ENCODE measurements at places on chromosomes 7 and 10.
A peak's percentile ranks its signal among the peaks of the same experiment; 100 is the strongest.

- no peak for DNase-seq
Measured at GRCh38 chr10:105800641-105801040, 1159.6 kb downstream of the SORCS3 start.

- no peak for DNase-seq
Measured at GRCh38 chr10:88652616-88653015, 11.6 kb upstream of the LIPF start.

DNA sequence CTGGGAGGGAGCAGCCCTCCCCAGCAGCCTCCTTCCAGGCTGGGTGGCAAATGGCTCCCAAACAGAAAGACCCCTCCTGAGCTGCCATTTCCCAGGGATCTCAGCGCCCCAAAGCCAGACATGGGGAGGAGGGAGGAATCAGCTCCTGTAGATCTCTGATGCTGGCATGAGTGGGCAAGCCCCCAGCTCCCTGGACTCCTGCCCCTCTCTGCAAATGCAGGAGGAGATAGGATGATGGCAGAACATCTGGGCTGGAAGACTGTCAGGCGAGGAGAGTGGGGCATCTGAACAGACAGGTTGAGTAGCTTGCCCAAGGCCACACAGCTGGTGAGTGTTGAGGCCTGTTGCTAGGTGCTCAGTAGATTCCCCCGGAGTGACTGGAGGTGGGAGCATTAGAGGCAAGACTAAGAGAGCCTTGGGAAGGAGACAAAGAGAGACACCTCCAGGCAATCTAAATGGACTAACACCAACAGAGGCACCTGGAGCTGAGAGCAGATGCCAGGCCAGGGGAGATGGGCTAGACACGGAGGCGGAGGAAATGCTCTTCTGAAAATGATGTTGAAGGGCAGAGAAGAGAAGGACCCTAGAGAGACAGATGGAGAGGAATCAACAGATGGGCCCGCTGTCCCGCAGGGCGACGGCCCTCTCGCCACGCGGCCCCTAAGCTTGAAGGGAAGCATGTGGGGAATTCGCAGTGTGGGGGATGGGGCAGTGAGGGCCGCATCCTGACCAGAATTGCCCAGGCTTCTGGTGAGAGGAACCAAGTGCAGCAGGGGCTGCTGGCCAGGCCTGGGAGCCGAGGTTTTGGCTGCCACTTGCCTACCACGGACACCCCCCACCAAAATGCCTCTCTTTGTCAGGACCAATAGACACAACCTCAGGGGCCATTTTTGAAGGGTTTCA, 84.8 kb upstream of the LRRC4 start:
- DNase-seq, result no peak

- no peak for DNase-seq
Measured at GRCh38 chr10:104123397-104123796, 1.4 kb downstream of the SFR1 start.

GRCh38 chr7:119900996-119901672, 371.8 kb upstream of the KCND2 start:
- no peak for DNase-seq

DNA sequence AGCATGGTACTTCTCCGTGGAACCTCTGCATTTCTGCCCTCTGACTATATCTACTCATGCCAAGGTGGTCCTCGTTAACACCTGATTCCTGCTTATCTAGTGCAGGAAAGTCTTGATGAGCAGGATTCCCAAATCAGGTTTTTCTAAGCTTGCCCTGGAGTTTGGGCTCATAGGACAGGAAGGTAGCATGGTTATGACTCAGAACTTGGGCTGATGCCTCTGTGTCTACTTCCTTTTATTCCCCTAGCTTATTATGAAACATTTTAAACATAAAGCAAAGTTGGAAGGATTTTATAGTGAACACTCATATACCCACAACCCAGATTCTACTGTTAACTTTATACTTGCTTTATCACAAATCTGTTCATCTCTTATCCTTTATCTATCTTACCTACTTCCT, 5.6 kb downstream of the SUFU start:
- no peak for DNase-seq

- no peak for DNase-seq
Measured at GRCh38 chr10:15280462-15280861, 90.6 kb downstream of the FAM171A1 start.

- DNase-seq, result peak; percentile 70
Measured at GRCh38 chr10:112375721-112376395, 1.9 kb downstream of the ACSL5 start.

DNA sequence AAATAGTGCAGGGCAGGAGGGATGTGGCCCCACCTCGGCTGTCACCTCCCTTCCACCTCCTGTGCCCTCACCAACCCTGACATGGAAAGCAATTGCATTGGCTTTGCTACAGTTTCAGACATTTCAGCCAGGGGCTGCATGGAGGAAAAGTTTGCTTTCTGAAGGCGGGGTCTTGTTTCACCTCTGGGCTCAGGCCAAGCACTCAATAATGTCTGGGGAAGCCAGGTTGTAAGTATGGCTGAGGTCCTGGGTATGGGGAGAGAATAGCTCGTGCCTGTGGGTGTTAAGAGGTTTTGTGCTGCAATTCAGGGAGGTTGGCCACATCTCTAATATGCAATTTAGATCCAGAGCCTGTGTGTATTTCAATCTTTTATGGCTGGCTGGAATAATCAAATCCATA, 238.4 kb upstream of the MKI67 start:
- no peak for DNase-seq

DNA sequence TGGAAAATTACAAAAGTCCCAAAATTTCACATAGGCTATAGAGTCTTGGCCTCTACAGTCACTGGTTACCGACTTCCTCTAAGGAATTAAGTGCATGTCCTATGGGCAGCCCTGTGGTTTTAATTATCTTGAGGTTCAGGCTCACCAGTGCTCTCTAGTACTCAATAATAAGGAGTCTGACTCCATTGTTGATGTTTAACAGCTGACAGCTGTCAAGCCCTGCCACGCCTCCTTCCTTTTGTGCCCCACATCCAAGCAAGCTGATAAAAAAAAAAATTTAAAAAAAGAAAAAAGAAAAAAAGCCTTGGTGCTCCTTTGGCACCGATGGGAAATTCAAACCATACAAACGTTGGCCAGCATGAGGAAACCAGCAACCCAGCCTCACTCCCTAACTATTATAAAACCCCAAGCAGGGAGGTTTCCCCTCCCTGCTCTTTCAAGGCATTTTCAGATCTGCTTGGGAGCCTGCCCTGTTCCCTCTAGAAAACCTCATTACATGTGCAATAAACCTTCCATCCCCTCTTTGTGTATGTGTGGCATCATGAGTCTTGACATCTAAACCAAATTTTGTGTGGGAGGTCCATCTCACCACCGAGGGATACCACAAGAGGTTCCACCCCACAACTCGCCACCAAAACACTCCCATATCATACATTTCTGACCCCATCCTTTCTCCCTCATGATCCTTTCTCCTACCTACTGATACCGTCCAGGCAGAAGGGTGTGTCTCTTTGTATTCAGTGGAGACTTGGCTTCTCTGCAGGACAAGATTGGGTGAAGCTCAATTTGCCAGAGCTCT, 70.9 kb upstream of the CCDC71L start:
- no peak for DNase-seq

DNA sequence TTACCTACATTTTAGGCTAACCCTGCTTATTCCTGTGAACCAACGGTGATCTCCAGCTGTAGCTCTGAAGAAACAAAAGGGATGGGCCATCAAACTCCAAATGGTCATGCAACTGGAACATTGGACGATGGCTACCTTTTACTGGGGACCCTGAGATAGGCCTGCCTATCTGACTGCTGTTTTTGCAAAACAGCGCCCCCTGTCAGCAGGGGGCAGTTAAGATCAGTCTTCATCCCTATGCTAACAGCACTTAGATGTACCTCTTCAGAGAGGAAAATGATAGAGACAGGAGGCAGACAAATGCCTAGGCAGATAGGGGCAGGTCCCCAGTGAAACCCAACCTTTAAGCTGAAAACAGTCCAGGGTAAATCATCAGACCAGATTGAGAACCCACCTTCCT, 1085.4 kb upstream of the SORCS1 start:
- no peak for DNase-seq
